Gastroesophageal sphincter (tissue), 4 donors: ENCODE measurements at places on chromosomes 5 and 9. TPM values are rescaled to one million over a fixed set of nuclear protein-coding genes. Genes with fewer than 3 reads are reported as not detected.

DNA sequence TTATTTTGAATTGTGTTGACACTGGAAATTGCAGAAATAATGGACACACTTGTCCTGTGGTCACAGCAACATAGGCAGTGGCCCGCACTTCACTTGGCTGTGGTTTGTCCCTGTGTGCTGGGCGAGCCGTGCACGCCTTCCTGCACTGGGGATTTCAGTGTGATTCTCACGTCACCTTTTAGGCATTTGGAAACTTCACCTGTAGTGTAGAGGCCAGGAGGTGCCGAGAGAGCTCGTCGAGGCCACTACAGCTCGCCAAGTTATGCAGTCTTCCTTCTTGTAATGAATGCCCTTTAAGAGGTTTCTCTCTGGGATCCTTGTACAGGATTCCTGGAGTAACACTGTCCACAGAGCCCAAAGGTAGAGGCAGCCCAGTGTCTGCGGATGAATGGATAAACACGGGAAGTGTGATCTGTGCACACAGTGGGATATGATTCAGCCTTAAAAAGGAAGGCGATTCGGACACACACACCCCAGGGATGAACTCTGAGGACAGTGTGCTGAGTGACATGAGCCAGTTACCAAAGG, 14.7 kb downstream of the TRAF2 start:
- no peak for ATAC-seq

DNA sequence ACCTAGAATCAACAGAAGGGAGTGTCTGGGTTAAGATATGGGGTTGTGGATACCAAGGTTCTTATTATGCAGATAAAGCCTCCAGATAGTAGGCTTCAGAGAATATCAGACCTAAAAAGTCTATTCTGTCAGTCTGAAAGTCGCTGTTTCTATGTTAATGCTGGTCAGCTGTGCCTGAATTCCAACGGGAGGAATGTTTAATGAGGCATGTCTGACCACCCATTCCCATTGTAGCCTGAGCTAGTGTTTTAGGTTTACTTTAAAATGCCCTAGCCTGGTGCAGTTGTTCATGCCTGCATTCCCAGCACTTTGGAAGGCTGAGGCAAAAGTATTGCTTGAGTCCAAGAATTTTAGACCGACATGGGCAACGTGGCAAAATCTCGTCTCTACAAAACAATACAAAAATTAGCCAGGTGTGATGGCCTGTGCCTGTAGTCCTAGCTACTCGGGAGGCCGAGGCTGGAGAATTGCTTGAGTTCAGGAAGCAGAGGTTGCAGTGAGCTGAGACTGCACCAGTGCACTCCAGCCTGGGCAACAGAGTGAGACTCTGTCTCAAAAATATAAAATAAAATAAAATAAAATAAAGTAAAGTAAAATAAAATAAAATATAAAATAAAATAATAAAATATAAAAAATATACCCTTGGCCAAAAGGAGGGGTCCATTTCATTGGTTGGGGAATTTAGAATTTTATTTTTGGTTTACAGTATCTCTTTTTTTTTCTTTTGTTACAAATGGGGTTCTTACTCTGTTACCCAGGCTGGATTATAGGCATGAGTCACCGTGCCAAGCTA, 7.8 kb upstream of the SOX30 start:
- ATAC-seq: no peak

GRCh38 chr5:138686668-138687067, 66.6 kb upstream of the CTNNA1 start:
- no peak for ATAC-seq

DNA sequence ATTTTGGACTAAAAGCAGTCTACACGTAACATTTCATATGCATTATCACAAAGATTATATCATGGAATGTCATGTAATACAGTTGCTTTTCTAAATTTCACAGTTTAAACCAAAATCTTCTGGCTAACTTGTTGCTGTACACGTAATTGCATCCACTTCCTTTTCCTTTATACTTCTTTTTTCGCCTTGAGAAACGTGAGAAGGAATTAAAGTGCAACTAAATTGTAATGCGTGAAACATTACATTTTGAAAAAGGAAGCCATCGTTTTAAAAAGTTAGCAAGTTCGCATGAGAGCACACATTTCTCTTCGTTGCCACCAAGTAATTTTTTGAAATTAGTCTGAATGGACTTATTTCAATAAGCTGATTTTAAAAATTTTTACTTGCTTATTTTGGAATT, 80.0 kb downstream of the MEGF10 start:
- ATAC-seq: no peak

DNA sequence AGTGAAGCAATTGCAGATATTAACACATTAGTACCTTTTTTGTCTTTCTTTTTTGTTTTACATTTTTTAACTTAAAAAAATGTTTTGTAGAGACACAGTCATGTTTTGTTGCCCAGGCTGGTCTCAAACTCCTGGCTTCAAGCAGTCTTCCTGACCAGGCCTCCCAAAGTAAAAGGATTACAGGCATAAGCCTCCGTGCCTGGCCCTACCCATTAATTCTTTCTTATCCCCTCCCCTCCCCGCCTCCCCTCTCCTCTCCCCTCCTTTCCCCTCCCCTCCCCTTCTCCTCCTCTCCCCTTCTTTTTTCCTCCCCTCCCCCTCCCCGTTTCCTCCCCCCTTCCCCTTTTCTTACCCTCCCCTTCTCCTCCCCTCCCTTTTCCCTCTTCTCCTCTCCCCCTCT, 182.4 kb downstream of the FER start:
- no peak for ATAC-seq

GRCh38 chr9:16681652-16681987, 188.8 kb downstream of the BNC2 start:
- no peak for ATAC-seq

DNA sequence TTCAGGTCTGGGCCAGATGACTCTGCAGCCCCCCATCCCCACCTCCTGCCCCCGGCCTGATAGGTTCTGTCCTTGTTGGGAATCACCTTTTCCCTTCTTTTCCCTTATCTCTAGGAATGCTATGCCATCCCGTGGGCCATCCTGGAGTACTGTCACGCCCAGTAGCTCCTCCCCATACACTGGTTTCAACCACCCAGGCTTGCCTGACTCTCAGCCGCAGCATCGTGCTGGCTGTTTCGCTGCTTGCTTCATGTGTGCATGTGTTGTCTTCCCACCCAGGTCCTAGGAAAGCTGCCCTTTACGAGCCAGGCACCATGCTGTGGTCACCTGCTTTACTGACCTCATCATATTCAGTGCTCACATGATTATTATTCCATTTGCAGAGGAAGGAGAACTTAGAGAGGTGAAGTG, 71.8 kb downstream of the ANGPTL2 start:
- ATAC-seq: no peak

DNA sequence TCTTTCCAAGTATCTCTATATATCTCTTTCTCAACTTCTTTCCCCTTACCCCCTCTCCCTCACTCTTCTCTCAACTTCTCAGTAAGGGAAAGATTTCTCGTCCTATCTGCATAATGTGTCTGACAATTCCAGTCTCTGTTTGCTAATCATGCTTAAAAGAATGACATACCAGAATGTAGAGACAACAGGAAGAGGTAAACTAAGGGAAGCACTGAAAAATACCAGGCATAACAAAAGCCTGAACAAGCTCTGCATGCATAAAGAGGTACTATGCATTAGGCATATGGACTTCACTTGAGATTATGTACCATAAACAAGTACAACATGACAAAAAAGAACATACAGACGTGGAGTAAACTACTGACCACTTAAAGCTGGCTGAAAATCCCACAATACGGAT, 62.6 kb downstream of the SEMA5A start:
- ATAC-seq: no peak

DNA sequence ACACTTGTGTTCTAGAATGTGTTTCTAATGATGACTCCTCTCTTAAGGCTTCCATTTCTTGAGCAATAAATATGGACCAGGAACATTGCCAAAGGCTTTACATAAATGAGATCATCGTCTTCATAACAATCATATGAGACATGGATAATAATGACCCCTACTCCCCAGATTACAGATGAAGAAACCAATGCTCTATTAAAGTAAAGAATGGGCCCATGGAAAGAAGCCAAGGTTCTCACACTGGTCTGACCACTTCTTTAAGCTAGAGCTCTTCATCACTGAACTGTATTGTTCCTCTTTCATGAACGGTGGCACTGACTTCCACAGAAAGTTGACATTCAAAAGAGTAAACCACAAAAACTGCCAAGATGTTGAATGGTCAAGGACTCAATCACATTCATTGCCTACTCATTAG, 65.3 kb downstream of the MARCHF3 start:
- no peak for ATAC-seq

The LRRC19 gene
- total RNA-seq: not detected

DNA sequence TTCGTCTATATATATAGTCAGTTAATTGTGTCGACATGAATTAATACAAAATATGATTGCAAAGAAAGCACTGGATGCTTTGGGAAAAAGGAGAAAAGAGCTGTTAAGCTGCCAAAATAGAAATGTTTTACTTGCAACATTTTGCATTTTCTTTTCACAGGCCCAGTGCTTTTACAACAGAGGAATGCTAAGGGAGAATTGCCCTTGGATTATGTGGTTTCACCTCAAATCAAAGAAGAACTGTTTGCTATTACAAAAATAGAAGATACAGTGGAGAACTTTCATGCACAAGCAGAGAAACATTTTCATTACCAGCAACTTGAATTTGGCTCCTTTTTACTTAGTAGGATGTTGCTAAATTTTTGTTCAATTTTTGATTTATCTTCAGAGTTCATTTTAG, 76.2 kb downstream of the SLF1 start:
- no peak for ATAC-seq

DNA sequence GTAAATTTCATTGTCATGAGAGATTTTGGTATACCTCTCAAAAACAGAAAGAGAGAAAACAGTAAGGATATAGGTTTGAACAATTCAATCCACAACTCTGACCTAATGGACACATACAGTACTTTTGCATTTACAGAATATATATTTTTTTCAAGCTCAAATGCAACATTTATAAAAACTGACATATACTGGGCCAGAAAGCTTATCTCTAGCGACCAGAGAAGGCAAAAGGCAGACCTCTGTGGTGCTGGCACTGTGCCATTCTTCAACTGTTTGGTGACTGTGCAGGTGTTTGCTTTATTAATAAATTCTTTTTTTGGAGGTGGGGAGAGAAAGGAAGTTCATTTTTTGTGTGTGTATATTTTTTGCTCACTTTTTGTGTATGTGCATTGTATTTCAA, 6.0 kb upstream of the PLAC8L1 start:
- ATAC-seq: no peak

DNA sequence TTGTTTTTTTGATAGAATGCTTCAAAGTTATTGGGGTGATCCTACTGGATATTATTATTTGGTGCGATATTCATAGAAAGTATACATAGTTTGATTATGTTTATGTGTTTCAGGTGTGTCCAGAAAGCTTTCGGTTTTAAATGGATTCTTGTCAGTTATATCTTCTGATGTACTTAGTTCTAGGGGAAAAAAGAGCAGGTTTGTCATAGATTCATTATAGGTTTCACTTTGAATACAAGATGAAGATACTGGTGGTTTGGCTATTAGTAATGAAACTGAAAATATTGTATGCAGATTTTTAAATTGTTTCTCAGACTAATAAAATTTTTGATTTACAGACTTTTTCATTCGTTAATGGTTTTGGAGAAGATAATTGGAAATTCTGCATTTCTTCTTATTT, 98.9 kb downstream of the MAN2A1 start:
- no peak for ATAC-seq

DNA sequence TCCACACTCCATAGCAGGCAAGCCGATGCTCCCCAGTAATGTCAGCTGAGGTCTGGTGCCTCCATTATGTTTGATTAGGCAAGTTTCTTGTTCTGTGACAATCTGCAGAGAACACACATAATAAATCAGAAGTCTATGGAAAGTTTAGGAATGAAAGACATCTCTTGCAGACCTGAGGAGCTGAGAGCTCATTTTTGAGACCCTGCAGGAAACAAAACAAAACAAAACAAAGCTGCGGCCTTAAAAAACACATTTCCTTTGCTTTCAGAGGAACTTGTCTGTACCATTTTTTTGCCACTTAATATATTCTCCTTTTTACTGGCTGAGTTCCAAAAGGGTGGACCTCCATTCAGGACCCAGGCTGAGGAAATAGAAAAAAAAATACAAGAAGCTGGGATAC, 481.2 kb upstream of the DMAC1 start:
- ATAC-seq: no peak

The NR6A1 gene
- total RNA-seq: 4.4 TPM

The FAM169A gene
- 0.57 TPM for total RNA-seq

DNA sequence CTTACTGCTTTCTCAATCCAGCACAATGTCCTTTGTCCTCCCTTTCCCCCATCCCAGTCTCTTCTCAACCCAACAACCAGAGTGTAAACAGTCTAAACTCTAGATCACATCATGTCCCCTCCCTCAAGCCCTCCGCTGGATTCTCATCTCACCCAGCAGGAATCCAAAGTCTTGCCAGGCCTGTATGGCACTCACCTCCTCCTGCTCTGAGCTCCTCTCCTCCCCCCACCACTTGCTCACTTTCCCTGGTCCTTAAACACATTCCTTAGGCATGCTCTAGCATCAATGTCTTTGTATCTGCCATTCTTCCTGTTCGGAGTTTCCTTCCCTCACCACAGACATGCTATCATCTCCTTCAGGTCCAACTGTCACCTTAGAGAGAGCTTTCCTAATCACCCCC, 78.8 kb downstream of the NIPSNAP3B start:
- no peak for ATAC-seq

DNA sequence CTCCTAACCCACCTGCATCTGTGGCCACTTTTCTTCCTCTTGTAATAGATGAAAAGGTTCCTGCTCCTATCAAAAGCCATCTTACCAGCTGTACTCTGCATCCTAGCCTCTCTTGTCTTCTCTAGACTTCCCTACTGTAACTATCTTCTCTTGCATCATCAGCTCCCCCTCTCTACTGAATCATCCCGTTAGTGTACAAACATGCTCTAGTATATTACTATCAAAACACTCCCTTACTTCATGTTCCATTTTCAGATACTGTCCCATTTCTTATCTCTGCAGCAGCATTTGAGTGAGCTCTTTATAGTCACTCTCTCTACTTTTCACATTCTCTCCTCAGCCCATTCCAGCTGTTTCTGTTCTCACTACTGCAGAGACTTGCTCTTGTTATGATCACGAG, 2.8 kb downstream of the SRA1 start:
- no peak for ATAC-seq

DNA sequence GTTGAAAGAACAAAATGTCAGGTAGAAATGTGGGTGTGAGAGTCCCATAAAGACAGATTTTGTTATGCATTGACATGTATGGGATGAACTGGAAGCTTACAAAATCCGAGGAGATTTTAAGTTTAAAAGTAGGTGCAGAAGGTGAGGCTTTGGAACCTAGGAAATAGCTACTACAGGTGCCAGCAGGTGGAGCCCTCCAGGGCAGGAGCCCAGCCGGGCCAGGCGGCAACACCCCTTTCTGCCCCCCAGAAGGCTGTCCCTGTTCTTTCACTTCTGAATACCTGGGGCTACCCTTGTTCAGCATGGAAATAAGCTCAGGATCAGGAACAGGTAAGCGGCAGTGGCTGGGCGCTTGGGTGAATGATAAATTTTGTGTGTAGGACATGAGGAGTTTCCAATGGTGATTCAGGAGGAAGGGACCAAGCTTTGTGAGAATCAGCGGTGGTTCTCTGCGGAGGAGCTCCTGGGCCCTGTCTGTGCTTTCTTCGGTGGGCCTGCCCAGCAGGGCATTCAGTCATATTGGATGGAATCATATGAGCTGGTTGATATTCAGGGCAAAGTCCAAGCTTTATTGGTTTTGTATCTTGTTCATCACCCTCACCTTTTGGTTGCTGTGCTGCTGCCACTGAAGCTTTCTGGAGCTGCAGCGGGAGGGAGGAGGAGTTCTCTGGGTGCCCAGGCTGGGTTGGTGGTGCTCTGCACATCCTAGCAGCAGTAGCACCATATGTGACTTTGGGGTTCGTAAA, 12.3 kb downstream of the PCBD2 start:
- ATAC-seq: no peak

The BTNL3 gene
- total RNA-seq: not detected

The CDC25C gene
- not detected for total RNA-seq
